CD8-positive, alpha-beta memory T cell (primary cell): ENCODE measurements at places on chromosomes 3 and 15. TPM values are rescaled to one million over a fixed set of nuclear protein-coding genes. Genes with fewer than 3 reads are reported as not detected.

ESYT3 gene
- total RNA-seq = 0.07 TPM

LNP1 gene
- 1.5 TPM for total RNA-seq

CCDC54 gene
- total RNA-seq = not detected

GOLGA8J gene
- total RNA-seq = 0.11 TPM

C3orf22 gene
- not detected for total RNA-seq

SAMMSON gene
- not detected for total RNA-seq

CELSR3 gene
- total RNA-seq = 19.3 TPM

C3orf85 gene
- not detected for total RNA-seq

TRH gene
- total RNA-seq = not detected

ZNF592 gene
- total RNA-seq = 31.2 TPM

SST gene
- not detected for total RNA-seq

CHRNA3 gene
- not detected for total RNA-seq

CD86 gene
- total RNA-seq = 1.2 TPM

PLXNA1 gene
- 14.4 TPM for total RNA-seq

PODXL2 gene
- 1.7 TPM for total RNA-seq

CLDN18 gene
- total RNA-seq = not detected

OIP5 gene
- 16.2 TPM for total RNA-seq

STRA6 gene
- not detected for total RNA-seq

NR2F2 gene
- not detected for total RNA-seq

XCR1 gene
- total RNA-seq = not detected

RAMAC gene
- 27.7 TPM for total RNA-seq

PATL2 gene
- total RNA-seq = 7.7 TPM

MINAR1 gene
- total RNA-seq = 0.51 TPM

WDR93 gene
- not detected for total RNA-seq

TMOD2 gene
- total RNA-seq = 8.6 TPM

KIF23 gene
- total RNA-seq = 44.4 TPM

PARP15 gene
- 12.7 TPM for total RNA-seq

KLHL40 gene
- total RNA-seq = not detected

KNG1 gene
- total RNA-seq = not detected

SLC28A2 gene
- total RNA-seq = not detected

SCAMP2 gene
- 82.8 TPM for total RNA-seq

IP6K2 gene
- 47.1 TPM for total RNA-seq

ZNF620 gene
- total RNA-seq = 7.1 TPM

C2CD4A gene
- 0.13 TPM for total RNA-seq

TP53BP1 gene
- 28.7 TPM for total RNA-seq

PRSS50 gene
- not detected for total RNA-seq

TLR9 gene
- 0.22 TPM for total RNA-seq
